ENCODE measurements at places on chromosomes 16 and 17. TPM values are rescaled to one million over a fixed set of nuclear protein-coding genes. Genes with fewer than 3 reads are reported as not detected.
A peak's percentile ranks its signal among the peaks of the same experiment; 100 is the strongest.

RNF157 gene
- polyA plus RNA-seq, result 196 TPM

- peak; percentile 78 for DNase-seq
- peaks cover 41% of the 10 kb centered on the region for H3K4me1 ChIP-seq
- no peaks in the 10 kb centered on the region for H3K27me3 ChIP-seq
- H3K36me3 ChIP-seq, result peaks cover 20% of the 10 kb centered on the region
- no peak overlapping the region for H3K27ac ChIP-seq
- peak overlapping the region; percentile 55 for H3K4me3 ChIP-seq
These were observed 863 bp downstream of the ADCY9 start for GRCh38 chr16:4115209-4115948.

CAPNS2 gene
- polyA plus RNA-seq, result not detected

DNA sequence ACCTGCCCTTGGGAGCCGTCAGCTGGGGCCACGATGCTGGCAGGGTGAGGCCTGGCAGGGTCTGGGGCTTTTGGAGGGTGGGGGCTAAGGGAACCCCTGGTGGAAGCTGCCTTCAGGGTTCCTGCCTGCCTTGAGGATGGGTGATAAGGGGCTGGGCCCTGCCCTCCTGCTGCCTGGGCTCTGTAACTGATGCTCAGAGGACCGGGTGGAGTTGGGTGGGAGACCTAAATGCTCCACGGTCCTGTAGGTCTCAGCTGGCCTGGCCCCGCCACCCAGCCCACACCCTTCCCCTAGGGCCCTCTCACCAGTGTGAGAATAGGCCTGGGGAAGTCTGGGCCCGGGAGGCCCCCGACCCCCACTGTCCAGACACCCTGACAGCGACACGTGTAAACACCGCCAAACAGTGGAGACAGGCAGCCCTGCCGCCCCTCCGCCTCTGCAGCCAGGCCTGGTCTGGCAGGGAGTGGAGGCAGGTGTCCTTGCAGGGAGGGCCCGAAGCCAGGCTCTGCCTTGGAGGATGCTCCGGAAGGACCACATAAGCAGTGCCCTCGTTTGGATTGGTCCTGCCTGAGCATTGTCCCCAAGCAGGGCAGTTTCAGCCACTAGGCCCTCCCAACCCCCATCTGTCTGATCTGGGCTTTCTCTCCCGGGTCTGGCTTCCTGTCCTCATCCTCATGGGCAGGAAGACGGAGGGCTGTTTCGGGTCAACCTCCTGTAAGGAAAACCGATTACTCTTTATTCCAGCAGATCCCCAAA, 6.5 kb upstream of the BAHCC1 start:
- H3K27me3 ChIP-seq, result no peaks in the 10 kb centered on the region
- H3K36me3 ChIP-seq, result peaks cover 37% of the 10 kb centered on the region
- peak overlapping the region; percentile 95 for H3K27ac ChIP-seq
- peak overlapping the region; percentile 17 for H3K4me3 ChIP-seq

- no peaks in the 10 kb centered on the region for H3K36me3 ChIP-seq
- peaks cover 14% of the 10 kb centered on the region for H3K27me3 ChIP-seq
- no peak overlapping the region for H3K27ac ChIP-seq
- DNase-seq, result no peak
- no peak overlapping the region for H3K4me3 ChIP-seq
These were observed 212.8 kb downstream of the ZFHX3 start for GRCh38 chr16:72835086-72835485.

DNA sequence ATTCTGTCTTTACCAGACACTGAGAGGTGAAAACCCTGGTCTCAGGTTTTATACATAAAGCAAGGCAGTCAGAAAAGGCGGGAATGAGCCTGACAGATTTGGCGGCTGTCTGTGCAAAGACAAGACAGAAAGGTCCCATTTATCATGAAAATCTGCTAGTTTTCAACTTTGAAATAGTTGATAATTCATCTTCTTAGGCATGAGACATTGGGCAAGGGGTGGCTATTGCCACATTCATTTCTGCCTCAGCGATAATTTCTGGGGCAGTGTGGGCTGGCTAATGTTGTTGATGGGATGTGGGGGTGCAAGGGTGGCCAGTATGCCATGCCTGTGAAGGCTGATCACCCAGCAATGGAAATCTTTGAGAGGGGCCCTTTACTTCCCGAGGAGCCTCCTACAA, 173.8 kb upstream of the RPH3AL start:
- no peak overlapping the region for H3K4me3 ChIP-seq
- H3K27ac ChIP-seq, result no peak overlapping the region
- no peaks in the 10 kb centered on the region for H3K4me1 ChIP-seq
- DNase-seq, result no peak
- peaks cover 18% of the 10 kb centered on the region for H3K36me3 ChIP-seq

C17orf100 gene
- polyA plus RNA-seq, result 18.4 TPM

GRCh38 chr17:68777243-68777855, 176.2 kb upstream of the FAM20A start:
- no peaks in the 10 kb centered on the region for H3K36me3 ChIP-seq
- no peak overlapping the region for H3K4me3 ChIP-seq
- no peaks in the 10 kb centered on the region for H3K27me3 ChIP-seq

NT5M gene
- 15.5 TPM for polyA plus RNA-seq

PTGES3L gene
- polyA plus RNA-seq, result 8.2 TPM

NXN gene
- polyA plus RNA-seq, result 50.7 TPM

- H3K27me3 ChIP-seq, result no peaks in the 10 kb centered on the region
- H3K4me3 ChIP-seq, result no peak overlapping the region
- H3K4me1 ChIP-seq, result peaks cover 17% of the 10 kb centered on the region
- H3K27ac ChIP-seq, result no peak overlapping the region
- DNase-seq, result no peak
- peaks cover 16% of the 10 kb centered on the region for H3K36me3 ChIP-seq
These were observed 52.6 kb downstream of the PITPNM3 start for GRCh38 chr17:6503641-6504195.

GRCh38 chr17:37605813-37606505, 3.3 kb downstream of the SYNRG start:
- no peak for DNase-seq
- H3K27me3 ChIP-seq, result no peaks in the 10 kb centered on the region
- peaks cover 4% of the 10 kb centered on the region for H3K36me3 ChIP-seq
- no peak overlapping the region for H3K4me3 ChIP-seq
- peaks cover 10% of the 10 kb centered on the region for H3K4me1 ChIP-seq

SNX11 gene
- polyA plus RNA-seq, result 30.0 TPM

DNA sequence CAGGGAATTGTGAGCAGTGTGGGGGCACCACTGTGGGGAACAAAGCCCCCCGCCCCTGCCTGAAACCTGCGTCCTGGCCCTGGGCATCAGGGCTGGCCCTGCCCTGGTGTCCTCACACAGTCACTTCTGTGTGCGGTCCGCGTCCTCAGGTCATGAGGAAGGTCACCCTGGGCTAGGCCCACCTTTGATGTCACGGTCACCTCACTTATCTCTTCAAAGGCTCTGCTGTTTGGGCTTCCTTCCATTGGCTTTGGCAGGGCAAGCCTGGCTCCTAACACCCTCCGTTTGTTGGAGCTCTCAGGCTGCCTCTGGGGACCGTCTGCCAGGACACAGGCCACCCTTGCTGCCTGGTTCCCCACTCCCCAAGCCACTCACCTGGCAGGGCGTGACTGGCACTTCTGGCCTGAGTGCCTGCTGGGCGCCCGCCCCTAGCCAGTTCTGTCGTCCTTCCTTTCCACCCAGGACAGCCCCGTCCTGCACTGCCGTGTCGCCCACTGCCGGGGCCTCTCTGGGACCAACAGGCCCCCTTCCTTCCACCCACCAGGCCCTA, 8.8 kb downstream of the CENPX start:
- no peaks in the 10 kb centered on the region for H3K27me3 ChIP-seq
- H3K4me1 ChIP-seq, result peaks cover 58% of the 10 kb centered on the region
- no peak overlapping the region for H3K4me3 ChIP-seq
- H3K36me3 ChIP-seq, result peaks cover 97% of the 10 kb centered on the region
- DNase-seq, result no peak
- peak overlapping the region; percentile 40 for H3K27ac ChIP-seq

TEKT5 gene
- 0.27 TPM for polyA plus RNA-seq

- H3K4me1 ChIP-seq, result no peaks in the 10 kb centered on the region
- no peak overlapping the region for H3K27ac ChIP-seq
- no peaks in the 10 kb centered on the region for H3K27me3 ChIP-seq
- H3K36me3 ChIP-seq, result peaks cover 68% of the 10 kb centered on the region
These were observed 11.0 kb upstream of the TACO1 start for GRCh38 chr17:63589646-63590045.

DNA sequence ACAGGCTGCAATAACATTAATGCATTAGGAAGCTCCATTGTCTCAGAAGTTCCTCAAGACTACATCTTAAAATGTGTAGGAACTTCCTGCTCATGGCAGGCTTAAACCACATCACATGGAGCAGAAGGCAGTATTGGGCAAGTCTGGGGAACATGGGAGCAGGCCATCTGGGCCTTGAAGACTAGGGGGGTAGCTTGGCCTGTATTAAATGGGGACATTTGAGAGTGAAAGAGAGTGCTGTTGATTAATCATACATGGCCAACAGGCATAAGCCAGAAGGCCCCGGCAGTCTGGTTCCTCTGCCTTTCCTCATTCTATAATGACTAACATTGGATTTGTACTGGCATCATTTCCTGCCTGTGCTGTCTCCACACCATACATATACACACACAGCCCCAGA, 25.2 kb upstream of the SLC5A11 start:
- H3K4me1 ChIP-seq, result peaks cover 4% of the 10 kb centered on the region
- H3K4me3 ChIP-seq, result no peak overlapping the region
- no peak overlapping the region for H3K27ac ChIP-seq

DNA sequence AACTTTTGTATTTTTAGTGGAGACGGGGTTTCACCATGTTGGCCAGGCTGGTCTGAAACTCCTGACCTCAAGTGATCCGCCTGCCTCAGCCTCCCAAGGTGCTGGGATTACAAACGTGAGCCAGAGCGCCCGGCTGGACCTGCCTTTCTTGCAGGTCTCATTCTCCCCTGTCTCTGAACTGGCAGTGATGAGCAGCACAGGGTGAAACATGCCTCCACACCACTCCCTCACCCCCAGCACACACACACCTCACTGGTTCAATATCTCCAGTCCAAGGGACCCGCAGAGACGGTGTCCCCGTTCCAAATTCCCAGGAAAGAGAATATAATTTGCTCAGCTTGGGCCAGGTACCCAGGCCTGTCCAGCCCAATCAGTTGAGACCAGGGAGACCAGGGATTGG, 23.3 kb downstream of the SLC5A11 start:
- H3K4me1 ChIP-seq, result no peaks in the 10 kb centered on the region
- H3K27me3 ChIP-seq, result peaks cover 2% of the 10 kb centered on the region
- DNase-seq, result no peak
- no peak overlapping the region for H3K4me3 ChIP-seq

GRCh38 chr16:78194948-78195347, 95.5 kb downstream of the WWOX start:
- DNase-seq, result no peak
- no peaks in the 10 kb centered on the region for H3K36me3 ChIP-seq
- no peaks in the 10 kb centered on the region for H3K4me1 ChIP-seq
- no peak overlapping the region for H3K27ac ChIP-seq
- no peaks in the 10 kb centered on the region for H3K27me3 ChIP-seq

DNA sequence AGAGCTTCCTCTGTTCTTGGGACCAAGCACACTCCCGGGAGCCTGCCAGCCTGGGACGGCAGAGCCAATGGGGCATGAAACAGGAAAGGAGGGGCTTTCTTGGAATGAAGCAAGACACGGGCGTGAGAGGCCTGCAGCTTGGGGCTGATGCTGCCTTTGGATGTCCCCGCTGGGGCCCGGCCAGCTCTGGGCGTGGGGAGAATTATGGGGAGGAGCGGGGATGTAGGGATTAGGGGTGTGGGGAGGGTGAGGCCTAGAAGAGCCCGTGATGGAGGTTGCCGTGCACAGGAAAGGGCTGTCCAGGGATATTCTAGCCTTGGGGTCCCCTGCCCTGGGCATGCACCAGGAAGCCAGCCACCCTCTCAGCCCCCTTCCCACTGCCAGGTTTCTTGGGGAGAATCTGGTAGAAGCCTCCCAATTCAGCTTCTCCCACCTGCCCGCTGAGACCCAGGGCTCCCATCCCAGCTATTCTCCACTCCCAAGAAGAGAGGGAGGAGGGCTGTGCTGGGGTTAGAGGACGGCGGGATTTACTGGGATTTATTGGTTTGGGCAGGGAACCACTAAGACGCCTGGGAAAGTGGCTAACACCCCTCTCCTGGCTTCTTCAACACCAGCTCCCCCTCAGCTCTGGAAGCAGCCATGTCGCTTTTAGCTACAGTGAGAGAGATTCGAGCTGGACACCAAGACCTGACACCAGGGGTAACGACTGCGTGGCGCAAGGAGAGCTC, 20.0 kb upstream of the NXPH3 start:
- peaks cover 28% of the 10 kb centered on the region for H3K4me1 ChIP-seq
- peaks cover 2% of the 10 kb centered on the region for H3K27me3 ChIP-seq
- no peaks in the 10 kb centered on the region for H3K36me3 ChIP-seq
- no peak overlapping the region for H3K4me3 ChIP-seq
- no peak overlapping the region for H3K27ac ChIP-seq

PRR35 gene
- polyA plus RNA-seq, result not detected

DNA sequence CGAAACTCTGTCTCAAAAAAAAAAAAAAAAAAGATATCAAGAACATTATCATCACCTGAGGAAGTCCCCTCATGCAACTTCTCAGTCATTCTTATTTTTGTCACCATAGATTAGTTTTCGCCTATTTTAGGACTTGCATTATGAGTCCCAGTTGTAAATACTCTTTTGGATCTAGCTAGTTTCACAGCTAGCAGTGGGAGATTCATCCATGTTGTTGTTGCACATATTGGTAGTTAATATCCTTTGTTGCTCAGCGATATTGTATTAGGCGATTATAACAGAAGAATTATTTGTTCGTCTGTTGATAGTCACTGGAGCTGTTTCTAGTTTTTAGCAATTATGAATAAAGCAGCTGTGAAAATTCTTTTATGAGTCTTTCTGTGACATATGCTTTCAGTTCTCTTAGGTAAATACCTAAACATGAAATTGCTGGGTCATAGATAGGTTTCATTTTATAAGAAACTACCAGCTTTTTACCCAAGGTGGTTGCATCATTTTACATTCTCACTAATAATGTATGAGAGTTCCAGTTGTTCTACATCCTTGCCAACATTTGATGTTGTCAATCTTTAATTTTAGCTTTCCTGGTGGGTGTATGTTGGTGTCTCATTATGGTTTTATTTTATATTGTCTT, 40.7 kb upstream of the MAP3K14 start:
- DNase-seq, result no peak
- H3K27ac ChIP-seq, result no peak overlapping the region

- no peaks in the 10 kb centered on the region for H3K36me3 ChIP-seq
- H3K4me1 ChIP-seq, result peaks cover 2% of the 10 kb centered on the region
- no peak within 1 kb of the TSS for H3K27ac ChIP-seq
- no peak for DNase-seq
- no peak within 1 kb of the TSS for H3K4me3 ChIP-seq
These were observed at the start of gene ACAP1 for GRCh38 chr17:7336240-7337175. TSS of gene ACAP1 (plus strand) at chr17:7336529. CDS start at chr17:7336735, 206 bp downstream.

DNA sequence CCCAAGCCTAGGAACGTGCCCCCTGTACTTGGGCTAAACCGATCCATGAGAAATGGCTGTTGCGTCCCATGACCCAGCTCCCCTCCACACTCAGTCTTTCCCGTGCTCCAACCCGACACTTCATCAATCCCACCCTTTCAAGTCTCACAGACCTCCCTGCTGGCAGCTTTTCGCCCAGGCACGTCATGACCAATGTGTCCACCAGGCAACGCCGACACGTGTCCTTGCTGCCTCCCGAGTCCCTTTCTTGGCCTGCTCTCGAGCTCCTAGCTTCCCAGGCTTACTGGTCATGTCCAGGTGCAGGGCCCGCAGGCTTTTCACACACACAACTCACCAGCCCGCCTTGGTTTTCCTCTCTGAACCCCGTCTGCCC, 12.2 kb downstream of the MNT start:
- DNase-seq, result no peak
- H3K36me3 ChIP-seq, result peaks cover 59% of the 10 kb centered on the region
- no peak overlapping the region for H3K27ac ChIP-seq
- H3K4me1 ChIP-seq, result peaks cover 60% of the 10 kb centered on the region
- H3K4me3 ChIP-seq, result no peak overlapping the region
- H3K27me3 ChIP-seq, result no peaks in the 10 kb centered on the region

RHBDL1 gene
- 19.1 TPM for polyA plus RNA-seq

TPSG1 gene
- polyA plus RNA-seq, result 0.89 TPM

NUP88 gene
- polyA plus RNA-seq, result 41.3 TPM

KRTAP16-1 gene
- not detected for polyA plus RNA-seq

All from spinal cord (tissue), 10 donors.